HT1080 (cell line): ENCODE measurements at places on chromosomes 12 and 14.

- no peak for DNase-seq
These were observed 120.5 kb upstream of the NCOR2 start for GRCh38 chr12:124687917-124688316.

- DNase-seq, result no peak
These were observed 81.9 kb downstream of the PELI2 start for GRCh38 chr14:56199982-56200577.

GRCh38 chr14:33810308-33810707 lies 140.6 kb downstream of the EGLN3 start:
- DNase-seq, result no peak

DNA sequence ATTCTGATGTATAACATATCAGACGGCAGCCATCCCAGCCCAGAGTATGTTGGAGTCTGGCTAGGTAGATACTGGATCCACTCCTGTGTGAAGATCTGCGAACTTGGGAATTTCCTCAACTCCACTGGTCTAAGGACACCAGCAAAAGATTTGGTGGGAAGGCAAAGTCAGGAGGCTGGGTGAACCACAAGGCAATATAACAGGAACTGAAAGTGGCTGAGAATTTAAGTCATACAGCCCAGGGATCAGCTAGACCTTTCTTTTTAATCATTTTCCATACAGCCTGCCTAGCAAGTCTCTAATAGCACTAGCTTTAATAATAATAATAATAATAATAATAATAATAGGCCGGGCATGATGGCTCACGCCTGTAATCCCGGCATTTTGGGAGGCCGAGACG lies 34.8 kb downstream of the BRAP start:
- no peak for DNase-seq

GRCh38 chr12:71157601-71158233 lies at the start of gene TSPAN8:
Gene TSPAN8, minus strand, starts transcription at chr12:71157999. Its CDS starts 321 bp downstream, at chr12:71157678.
- DNase-seq, result no peak

GRCh38 chr14:61925043-61925442 lies 162.8 kb downstream of the SNAPC1 start:
- peak; percentile 42 for DNase-seq

DNA sequence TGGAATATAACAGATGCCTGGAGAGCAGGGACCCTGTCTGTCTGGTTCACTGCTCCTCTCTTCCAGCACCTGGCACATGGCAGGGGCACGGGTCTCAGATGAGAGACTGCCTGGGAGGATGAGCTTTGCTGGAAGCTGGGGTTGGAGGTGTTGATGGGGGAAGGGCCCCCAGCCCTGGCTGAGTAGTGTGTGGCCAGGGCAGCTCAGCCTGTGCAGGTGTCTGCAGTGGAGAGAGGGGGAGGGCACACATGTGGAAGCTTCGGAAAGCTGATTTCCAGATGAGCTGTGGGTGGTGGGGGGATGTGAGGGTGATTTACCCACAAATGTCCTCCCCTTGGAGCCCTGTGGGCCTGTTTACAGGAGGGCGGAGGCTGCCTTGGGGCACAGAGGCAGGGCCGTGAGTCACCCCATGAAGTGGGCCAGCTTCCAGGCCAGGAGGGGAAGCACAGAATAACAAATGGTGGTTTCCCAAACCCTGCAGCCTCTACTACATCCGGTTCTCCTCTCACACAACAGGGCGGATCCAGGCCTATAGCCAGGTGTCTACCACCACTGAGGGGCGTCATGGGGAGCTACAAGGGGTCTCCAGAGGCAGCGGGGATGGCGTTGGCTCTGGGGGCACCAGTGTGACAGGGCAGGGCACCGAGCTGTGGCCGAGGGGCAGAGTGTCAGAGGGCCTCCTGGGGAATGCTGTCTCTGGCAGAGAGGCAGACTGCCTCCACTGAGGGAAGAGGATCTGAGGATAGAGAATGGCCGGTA lies 11.0 kb downstream of the KRT7 start:
- DNase-seq, result peak; percentile 97

DNA sequence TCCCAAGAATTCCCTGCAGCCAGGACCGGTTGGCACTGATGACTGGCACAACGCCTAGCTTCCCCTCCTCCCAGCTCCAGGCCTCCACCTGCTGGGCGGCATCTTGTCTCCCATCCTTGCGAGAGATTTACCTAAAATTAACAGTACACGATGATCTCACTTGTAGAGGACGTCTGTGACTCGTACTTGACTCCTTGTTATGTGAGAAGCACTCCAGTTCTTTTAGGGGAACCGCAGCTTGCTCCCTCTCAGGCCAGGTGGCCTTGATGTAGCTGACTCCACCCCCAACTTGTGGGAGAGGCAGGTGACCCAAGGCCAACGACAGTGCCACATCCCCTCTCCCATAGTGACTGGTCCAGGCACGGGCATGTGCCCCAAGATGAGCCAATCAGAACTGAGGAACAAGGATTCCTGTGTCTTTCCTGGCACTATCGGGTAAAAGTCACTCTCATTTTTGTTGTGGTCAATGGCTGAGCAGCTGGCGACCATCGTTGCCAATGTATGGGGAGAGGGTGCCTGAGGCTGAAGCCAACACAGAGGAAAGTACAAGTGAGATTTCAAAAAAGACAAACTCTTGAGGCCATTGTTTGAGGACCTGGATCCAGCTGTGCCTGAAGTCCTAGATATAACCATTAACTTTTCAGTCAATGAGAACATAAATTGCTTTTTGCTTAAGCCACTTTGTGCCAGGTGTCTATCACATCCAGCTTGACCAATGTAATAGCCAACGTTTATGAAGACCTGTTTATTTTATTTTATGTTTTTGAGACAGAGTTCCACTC lies 208.7 kb downstream of the RBM19 start:
- DNase-seq, result peak; percentile 24

GRCh38 chr12:105674871-105675699 lies 344.6 kb downstream of the C12orf75 start:
- no peak for DNase-seq

- no peak for DNase-seq
These were observed 183.8 kb downstream of the DPF3 start for GRCh38 chr14:72709916-72710611.

GRCh38 chr12:59944177-59944576 lies 348.3 kb downstream of the SLC16A7 start:
- DNase-seq, result no peak

- no peak for DNase-seq
These were observed 18.6 kb downstream of the SH2B3 start for GRCh38 chr12:111424189-111424792.

- DNase-seq, result peak; percentile 61
These were observed 924 bp upstream of the MANSC1 start for GRCh38 chr12:12350868-12351463.

DNA sequence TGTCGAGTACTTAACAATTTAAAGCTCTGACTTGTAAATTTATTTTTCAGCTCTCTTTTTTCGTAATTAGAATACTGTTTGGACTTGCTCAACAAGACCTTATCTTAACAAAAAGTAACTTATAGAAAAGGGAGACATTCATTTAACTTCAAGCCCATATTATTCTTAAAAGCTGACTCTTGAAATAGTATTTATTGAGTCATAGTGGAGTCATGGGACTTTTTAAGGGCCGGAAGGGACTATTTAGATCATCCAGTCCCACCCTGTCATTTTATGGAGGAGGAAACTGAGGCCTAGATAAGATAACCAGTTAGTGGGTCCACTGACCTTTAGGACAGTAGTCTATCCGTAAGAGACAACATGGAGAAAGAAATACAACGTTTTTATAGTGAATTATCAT lies 1.5 kb downstream of the RAP1B start:
- peak; percentile 34 for DNase-seq

GRCh38 chr12:45986641-45987339 lies 3.6 kb downstream of the SCAF11 start:
- no peak for DNase-seq

- DNase-seq, result no peak
These were observed 156.3 kb upstream of the GSC start for GRCh38 chr14:94926176-94926575.

DNA sequence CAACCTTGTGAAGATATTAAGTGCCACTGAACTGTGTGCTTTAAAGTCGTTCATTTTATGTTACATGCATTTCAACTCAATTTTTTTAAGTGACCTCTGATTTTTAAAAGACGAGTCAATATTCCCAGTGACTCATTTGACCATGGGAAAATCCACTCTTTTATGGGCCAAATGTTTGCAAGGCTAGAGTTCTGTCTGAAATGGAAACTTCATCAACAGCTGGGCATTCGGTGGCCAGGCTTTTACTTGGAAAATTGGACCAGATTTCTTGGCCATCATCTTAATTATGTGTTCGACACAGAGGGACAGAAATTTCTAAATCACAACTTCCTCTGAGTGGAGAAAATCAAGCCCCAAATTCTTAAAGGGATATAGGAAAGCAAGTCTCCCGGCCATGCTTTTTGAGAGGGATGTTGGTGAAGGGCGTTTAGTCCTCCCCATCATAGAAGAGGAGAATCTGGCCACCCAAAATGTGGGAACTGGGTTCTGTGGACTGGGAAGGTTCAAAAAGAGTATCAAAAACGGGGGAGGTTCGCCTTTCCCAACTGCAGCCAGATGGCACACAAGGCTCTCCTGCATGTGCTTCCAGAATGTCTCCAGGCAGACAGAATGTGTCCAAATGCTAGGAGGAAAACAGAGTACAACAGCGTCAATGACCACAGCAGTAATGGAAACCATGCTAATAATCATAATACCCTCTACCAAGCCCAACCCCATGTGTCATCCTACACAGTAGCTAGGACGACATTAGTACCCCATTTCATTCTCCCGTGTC lies 40.9 kb upstream of the FZD10 start:
- DNase-seq, result no peak

GRCh38 chr12:122956035-122956434 lies 10.2 kb downstream of the ABCB9 start:
- DNase-seq, result no peak

DNA sequence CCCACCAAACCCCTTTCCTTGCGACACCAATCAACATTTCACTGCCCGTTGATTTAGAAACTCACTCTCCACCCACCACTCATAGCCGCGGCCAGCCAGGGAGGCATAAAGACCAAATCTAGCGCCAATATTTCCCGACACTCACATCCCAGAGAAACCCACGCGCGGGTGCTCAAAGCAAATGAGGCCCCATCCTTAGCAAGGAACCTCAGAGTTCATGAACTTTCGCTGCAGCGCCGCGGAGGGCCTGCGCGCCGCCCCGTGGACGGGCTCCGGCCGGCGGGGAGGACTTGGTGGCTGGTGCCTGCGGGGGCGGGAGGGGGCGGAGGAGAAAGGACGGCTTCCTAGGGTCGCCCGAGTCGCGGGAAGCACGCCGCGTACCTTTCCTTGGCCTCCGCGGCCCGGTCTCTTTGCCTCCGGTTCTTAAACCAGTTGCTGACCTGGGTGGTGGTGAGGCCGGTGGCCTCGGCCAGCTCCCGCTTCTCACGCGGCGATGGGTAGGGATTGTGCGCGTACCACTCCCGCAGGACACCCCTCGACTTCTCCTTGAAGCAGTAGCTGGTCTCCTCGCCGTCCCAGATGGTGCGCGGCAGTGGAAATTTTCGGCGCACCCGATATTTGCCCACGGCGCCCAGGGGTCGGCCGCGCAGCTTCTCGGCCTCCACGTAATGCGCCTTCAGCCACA lies 886 bp downstream of the SIX1 start:
- DNase-seq, result no peak

DNA sequence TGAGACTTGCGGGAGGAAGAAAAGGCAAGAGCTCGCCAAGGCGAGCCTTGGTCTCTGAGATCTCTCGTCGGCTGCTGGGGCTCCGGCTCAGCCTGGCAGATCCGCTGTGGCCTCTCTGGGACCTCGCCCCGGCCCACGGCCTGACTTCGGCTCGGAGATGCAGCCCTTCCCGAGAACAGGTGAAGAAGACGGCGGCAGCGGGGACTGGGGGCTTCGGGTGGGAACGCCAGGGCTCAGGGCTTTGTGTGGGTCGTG lies 6.0 kb upstream of the HOXC9 start:
- no peak for DNase-seq

GRCh38 chr14:100820957-100821356 lies 5.0 kb upstream of the MEG3 start:
- no peak for DNase-seq

- no peak for DNase-seq
These were observed 110.5 kb upstream of the COCH start for GRCh38 chr14:30763891-30764290.

GRCh38 chr12:8088574-8088973 lies 6.5 kb downstream of the NECAP1 start:
- no peak for DNase-seq

- peak; percentile 49 for DNase-seq
These were observed 14.7 kb upstream of the KRT86 start for GRCh38 chr12:52259657-52260243.

DNA sequence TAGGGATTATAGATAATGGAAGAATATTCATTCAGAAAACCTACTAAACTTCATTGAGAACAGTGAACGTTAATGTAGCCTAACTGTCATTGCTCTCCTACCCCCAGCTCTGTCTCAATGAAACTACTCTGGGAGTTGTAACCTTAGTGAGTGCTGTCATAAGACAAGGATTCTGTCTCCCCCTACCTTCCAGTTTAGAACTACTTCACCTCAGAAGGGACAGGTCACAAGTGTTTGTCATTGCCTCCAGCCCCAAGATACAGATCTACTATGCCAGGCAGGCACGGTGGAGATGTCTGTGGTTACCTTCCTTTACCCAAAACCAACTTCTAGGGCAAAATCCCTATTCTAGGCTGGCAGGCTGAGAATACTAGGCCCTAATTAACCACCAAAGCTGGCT lies 833.1 kb upstream of the SEL1L start:
- DNase-seq, result no peak

DNA sequence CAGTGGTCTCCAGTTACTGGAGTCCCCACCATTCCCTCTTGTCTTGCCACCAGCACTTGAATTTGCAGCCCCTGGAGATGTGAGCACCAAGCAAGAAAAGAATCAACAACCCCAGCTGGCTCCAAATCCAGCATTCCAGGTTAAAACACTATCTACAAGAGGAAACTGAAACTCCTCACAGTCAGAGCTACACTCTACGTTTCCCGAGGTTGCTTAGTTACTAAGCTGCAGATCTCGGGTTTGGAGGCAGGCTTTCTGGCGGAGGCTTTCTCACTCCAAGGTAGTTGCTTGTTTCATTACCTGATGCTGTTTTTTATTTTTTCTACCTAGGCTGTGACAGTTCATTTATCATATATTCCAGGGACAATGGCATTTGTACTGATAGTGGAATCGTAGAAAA lies 248.1 kb downstream of the GLT1D1 start:
- DNase-seq, result no peak

GRCh38 chr12:55816881-55817344 lies 611 bp downstream of the SARNP start:
- no peak for DNase-seq

DNA sequence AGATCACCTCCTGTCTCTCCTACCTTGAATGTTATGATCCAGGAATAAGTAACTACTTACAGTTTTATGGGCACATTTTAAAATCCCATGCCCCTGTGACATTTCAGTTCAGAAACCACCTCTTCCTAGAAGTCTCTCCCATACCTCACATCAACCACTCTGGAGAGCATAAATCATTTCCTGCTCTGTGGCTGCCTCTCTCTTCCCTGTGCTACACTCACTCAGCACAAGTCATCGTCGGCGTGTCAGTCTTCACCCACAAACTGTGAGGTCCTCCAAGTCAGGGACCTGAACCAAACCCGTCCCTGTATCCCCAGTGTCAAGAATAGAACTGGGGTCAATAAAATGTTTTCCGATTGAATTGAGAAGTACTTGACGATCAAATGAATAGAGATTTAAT lies 863.3 kb downstream of the BCL11B start:
- peak; percentile 36 for DNase-seq
